ENCODE measurements at places on chromosomes 3 and 15.

GRCh38 chr3:194332858-194333211 is 18.3 kb downstream of the CPN2 start:
- no peak for DNase-seq

- no peak for DNase-seq
Observed at GRCh38 chr3:50299638-50299928, 378 bp upstream of the HYAL3 start.

DNA sequence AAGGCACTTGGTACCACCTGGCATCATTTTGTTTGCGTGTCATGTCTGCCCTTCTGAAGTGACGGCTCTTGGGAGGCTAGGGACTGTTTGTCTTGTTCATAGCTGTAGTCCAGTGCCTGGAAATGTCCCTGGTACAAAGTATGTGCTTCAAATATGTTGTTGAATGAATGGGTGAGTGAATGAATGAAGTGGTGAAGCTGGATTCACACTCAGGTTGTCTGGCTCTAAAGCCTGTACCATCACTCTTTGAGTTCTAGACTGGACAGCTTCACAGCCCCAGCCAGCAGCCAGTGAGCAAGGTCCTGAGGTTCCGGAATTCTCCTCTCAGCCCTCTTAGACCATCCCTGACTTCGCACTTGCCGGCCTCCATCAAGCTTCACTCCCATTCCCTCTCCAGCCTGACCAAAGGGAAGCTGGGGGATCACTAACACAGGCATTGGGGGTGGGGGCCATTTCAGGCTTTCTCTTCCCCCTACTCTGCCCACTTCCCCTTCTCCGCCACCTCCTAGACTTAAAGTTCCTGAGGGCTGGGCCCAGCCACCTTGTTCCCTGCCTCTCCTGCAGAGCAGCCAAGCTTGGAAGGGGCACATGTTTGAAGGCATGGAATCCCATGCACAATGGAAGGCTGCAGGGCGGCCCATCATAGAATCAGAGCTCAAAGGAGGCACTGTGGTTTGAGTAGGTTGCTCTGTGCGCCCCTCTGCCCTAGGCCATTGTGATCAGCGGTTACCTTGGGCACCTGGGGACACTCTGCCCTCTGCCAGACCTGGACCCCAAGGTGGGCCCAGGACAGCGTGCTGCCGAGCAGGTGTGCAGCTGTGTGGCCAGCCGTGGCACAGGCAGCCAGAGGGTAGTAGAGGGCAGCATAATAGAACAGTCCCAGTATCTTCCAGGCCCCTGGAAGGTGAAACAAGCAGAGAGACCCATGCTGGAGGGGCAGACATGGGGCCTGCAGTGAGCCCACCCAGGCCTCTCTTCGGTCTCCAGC is 7.7 kb downstream of the STRA6 start:
- no peak for DNase-seq

GRCh38 chr3:178823150-178823549 is 248.5 kb downstream of the ZMAT3 start:
- DNase-seq = no peak

DNA sequence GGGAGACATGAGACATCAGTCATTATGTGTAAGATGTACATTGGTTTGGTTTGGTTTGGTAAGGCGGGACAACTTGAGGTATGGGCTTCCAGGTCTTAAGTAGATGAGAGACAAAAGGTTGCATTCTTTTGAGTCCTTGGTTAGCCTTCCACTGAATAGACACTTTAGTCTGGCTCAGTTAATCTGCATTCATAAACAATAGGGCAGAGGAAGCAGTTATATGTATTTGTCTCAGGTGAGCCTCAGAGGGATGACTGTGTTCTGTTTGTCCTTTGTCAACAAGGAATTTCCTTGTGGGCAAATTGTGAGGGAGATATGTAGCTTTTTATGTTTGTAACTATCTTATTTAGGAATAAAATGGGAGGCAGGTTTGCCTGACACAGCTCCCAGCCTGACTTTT is 50.4 kb downstream of the TCF12 start:
- DNase-seq = no peak

- peak; percentile 78 for DNase-seq
Observed at GRCh38 chr15:74203914-74204431, 1.4 kb upstream of the STRA6 start.

GRCh38 chr3:107679921-107680320 is 157.2 kb downstream of the BBX start:
- no peak for DNase-seq

- no peak for DNase-seq
Observed at GRCh38 chr3:177263615-177264368, 66.5 kb upstream of the TBL1XR1 start.

- DNase-seq = peak; percentile 62
Observed at GRCh38 chr15:64247906-64248541, 85.2 kb upstream of the PPIB start.

DNA sequence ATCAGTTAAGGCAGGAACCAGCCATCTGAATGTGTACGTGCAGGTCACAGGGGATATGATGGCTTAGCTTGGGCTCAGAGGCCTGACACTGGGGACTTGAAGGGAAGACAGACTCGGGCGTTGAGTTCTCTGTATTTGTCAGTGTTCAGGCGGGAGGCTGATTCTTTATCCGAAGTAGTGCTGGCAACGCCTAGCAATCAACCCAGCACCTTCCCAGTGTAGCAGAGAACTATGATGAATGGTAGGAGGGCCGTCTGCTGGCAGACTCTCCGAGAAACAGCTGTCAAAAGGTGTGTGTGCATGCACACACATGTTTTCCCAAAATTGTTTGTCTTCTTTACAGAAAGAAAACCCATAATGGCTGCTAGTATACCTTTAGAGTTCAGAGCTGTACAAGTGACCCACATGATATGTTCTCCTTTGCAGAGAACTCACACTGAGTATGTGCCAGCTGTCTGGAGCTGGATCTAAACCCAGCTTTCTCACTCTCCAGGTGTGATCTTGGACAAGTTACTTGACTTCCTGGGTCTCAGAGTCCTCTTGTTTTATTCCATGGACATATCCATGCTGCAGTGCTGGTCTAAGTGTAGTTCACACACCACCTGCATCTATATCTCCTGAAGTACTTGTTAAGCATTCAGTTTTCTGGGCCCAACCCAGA is 74.5 kb upstream of the LARS2 start:
- DNase-seq = no peak

GRCh38 chr15:78977091-78977571 is 32.3 kb upstream of the CTSH start:
- DNase-seq = no peak

- no peak for DNase-seq
Observed at GRCh38 chr3:40096661-40097111, 212.8 kb upstream of the EIF1B start.

- no peak for DNase-seq
Observed at GRCh38 chr15:61186905-61187741, 42.0 kb downstream of the RORA start.

- DNase-seq = no peak
Observed at GRCh38 chr15:26848498-26848897, 18.4 kb upstream of the GABRA5 start.

GRCh38 chr3:72990701-72991395 is 5.8 kb upstream of the PPP4R2 start:
- no peak for DNase-seq

DNA sequence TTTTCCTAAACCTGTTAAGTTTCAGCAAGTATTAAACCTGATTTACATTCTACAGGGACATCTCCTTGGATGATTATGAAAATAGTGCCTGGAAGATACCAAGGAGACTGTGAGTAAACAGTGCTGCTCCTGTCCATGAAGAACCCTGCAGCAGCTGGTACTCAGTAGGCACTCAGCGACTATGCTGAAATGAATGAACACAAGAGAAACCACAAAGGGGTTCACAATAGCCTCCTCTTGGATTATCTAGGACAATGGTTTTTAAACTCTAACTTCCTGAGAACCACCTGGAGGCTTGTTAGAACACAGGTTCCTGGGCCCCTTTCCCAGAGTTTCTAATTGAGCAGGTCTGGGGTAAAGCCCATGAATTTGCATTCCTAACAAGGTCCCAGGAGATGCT is 488.4 kb upstream of the UBE2E2 start:
- no peak for DNase-seq

DNA sequence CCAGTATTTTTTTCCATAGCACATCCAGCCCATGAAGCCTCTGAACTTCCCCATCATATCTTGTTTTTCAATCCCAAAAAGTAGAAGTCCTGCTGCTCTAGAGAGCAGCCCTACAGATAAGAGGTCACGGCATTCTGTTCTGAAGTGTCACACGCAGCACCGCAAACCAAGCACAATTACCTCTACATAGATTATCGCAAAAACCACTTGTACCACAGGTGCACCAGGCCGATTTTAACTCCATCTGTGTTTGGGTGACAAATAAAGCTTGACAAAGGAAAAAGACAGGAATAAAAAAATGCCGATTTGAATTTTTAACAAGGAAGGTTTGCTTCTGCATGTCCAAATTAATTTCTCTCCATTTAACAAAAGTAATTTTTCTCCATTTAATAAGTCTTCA is 113.7 kb downstream of the MYO5A start:
- no peak for DNase-seq

- DNase-seq = no peak
Observed at GRCh38 chr3:155031186-155031585, 48.9 kb upstream of the MME start.

GRCh38 chr3:161267646-161268045 is 46.5 kb downstream of the NMD3 start:
- DNase-seq = no peak

DNA sequence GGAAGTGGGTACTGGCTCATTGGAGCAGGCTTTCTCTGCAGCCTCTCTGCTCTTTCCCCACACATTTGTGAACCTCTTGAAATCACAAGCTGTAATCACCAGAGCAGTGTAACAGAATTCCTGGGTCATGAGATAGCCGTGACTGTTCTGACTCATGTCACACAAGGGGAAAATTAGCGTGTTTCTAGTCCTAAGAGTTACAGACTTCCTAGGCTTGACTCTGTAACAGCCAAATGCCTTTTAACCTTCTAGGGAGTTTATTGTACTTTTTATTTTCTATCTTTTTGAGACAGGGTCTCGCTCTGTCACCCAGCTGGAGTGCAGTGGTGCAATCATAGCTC is 54.7 kb upstream of the TRAK1 start:
- no peak for DNase-seq

DNA sequence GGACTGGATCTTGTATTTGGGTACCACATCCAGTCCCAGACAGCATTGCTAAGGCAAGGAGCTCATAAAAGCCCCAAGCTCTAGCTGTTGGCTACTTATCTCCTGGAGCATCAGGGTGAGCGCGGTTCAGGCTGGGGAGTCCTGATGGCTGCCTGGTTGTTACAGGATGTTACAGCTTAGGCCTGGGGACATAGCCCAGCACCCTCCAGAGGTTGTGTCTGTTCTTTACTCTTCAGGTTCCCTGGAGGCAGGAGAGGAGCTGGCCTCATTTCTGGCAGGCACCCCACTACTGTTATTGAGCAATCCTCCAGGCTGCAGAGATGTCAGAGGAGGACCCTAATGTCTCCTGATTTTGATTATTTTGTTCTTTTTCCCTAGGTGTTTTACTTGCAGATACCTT is 26.6 kb downstream of the APBA2 start:
- DNase-seq = no peak

- no peak for DNase-seq
Observed at GRCh38 chr15:50531766-50532165, 14.7 kb downstream of the USP50 start.

DNA sequence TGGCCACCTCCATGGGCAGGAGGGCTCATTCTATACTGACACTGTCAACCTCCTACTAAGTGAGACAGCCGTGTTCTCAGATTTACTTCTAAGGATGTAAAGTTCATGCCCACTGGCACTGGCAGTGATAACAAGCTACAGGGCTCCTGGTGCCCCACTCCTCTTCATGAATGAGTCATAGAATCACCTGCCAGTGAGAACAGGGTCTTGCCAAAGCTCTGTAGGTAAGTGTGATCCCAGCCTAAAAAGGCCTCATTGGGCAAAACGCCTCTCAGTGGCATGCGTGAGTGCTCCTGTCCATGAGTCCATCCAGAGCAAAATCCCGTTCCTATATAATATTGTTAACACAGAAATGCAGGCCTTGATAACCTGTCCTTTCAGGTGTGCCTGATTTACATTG is 17.4 kb downstream of the PXYLP1 start:
- no peak for DNase-seq

DNA sequence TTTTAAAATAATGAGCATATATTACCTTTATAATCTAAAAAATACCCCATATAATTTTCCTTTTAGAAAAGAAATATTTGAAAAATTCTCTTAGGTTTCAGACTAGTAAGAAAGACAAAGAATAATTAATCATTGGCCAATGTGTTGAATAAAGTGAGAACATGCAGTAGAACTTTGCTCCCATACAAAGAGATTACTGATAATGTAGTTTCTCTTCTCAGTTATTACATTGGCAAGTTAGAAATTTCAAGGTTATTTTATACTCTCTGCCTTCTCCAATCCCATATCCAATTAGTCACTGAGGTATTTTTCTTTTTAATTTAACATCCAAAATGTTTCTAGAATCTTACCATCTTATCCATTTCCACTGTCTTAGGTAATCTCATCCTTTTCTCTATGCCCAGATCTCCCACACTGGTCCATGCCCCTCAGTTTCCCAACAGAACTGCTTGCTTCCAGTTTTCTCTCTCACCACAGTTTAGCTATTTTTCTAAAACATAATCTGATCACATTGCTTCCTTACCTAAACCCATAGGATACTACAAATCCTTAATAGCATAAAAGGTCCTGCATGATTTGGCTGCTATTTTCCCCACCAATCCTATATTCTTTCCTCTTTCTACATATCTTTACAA is 10.8 kb downstream of the XRN1 start:
- DNase-seq = no peak

- no peak for DNase-seq
Observed at GRCh38 chr3:130904491-130904890, 10.6 kb downstream of the ATP2C1 start.

DNA sequence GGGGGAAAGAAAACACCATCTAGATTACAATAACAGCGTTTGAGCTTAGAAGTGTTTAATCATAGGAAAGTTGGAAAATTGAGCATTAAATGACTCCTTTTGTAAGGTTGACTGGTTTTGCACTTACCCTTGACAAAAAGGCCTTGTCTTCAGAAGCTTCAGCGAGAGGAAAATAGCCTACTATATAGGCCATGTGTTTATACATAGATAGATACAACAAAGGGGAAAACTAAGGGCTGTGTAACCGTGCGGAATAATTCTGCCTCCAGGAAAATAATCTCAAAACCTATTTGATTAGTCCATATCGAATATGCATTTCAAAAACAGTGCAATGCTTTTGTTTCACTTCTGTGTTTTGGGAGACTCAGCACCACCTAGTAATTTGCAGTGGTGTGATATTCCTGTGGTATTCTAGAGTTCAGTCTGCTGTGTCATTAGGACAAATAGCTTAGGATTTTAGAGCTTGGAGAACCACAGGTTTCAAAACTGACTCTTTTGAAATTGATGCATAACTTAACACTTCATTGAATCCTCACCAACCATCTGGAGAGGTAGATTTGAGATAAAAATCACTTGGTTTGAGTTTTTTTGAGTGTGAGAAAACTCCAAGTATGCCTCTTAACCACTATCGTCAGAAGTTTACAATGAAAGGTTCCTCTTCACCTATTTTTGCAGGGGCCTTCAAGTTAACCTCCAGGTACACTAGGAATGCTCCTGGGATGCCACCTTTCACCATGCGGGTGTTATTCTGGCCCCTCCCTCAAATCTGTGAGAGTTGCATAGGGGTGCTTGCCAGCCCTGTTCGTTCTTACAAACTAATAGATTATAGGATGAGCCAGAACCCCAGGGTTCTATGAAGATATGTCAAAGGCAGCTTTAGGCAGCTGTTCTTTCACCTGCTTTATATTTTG is 1.9 kb downstream of the ARHGAP31 start:
- no peak for DNase-seq
